Vagina (tissue), 2 donors: ENCODE measurements at places on chromosomes 4 and X.

- no peak for DNase-seq
Measured at GRCh38 chrX:107199491-107199890, 6.7 kb downstream of the NUP62CL start.

GRCh38 chr4:186244835-186245234, 17.5 kb downstream of the KLKB1 start:
- DNase-seq, result no peak

GRCh38 chrX:133973704-133974103, 11.7 kb downstream of the GPC3 start:
- no peak for DNase-seq

DNA sequence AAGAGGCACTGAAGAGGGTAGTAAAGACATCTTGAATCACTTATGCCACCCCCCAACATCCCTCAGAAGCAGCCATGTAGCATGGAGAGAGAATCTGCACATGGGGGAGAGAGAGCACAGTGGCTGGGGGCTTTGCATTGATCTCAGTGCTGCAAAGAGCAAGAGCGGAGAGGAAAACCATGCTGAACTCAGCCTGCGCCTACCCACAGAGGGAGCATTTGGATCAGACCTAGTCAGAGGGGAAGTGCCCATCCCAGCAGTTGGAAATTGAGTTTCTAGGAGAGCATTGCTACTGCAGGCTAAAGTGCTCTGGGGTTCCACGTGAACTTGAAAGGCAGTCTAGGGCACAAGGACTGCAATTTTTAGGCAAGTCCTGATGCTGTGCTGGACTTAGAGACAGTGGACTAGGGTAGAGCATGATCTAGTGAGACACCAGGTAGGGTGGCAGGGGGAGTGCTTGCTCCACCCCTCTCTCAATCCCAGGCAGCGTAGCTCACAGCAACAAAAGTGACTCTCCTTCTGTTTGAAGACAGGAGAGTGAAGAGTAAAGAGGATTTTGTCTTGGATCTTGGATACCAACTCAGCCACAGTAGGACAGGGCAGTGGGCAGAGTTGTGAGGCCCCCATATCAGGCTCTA, 9.0 kb upstream of the PROM1 start:
- no peak for DNase-seq

- DNase-seq, result no peak
Measured at GRCh38 chr4:95048296-95048695, 290.5 kb downstream of the BMPR1B start.

DNA sequence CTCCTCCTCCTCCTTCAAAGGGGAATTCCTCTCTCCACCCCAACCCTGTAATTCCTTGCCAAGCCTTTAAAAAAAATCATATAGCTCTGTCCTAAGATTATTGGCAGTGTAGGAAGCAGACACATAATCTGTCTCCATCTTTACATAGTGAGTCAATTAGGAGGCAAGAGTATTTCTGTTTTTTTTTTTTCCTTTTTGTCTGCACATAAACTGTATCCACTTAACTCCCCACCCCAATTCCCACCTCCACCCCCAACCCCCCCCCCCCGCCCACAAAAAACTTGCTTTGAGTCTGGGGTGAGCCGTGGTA, 182.5 kb downstream of the RASL11B start:
- DNase-seq, result no peak

DNA sequence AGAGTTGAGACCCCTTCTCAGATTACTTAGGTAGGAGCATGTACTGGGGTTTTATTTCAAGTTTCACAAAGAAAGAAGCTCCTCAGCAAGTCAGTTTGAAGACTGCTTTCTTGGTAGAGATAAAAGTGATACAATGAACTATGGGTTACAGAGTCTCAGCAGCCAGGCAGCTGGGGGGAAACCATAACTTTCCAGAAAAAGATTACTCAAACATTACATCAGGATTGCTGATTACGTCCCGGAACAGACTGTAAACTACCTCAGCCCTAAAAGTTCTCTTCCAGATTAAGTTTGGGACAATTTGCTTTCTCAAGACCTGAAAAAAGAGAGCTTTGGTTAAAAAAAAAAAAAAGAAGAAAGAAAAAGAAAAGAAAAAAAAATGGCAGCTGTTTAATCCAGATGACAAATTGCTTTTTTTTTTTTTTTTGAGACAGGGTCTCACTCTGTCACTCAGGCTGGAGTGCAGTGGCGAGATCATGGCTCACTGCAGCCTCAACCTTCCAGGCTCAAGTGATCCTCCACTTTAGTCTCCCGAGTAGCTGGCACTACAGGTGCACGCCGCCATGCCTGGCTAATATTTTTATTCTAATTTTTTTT, 16.6 kb downstream of the SAT1 start:
- DNase-seq, result no peak

DNA sequence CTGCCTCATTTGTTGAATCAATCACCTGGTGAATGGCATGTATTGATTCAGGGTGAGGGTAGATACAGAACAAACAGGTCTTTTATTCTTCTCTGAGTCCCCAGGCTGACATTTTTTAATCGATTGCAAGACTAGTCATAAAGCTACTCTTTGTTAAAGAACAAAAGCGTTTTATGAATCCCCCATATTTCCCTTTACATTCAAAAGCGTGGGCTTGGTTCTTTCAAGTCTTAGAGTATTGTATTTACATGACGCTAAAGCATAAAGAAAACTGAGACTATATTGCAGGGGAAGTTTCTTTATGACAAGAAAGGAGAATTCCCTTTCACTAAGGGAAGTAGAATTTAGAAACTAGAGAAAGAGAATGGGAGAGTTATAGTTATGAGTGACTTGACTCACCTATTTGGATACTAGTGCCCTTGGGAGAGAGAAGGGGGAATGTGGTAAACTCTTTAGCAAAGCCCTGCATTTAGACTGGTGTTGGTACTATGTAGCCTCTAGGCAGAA, 69.3 kb upstream of the PDE5A start:
- no peak for DNase-seq

GRCh38 chr4:39759569-39759968, 61.6 kb downstream of the UBE2K start:
- DNase-seq, result no peak

- DNase-seq, result no peak
Measured at GRCh38 chr4:22454955-22455354, 60.9 kb downstream of the ADGRA3 start.

GRCh38 chrX:19064175-19064574, 58.1 kb downstream of the ADGRG2 start:
- no peak for DNase-seq

GRCh38 chr4:24108567-24108966, 218.7 kb upstream of the PPARGC1A start:
- DNase-seq, result no peak

GRCh38 chr4:158535130-158535614, 13.5 kb downstream of the RXFP1 start:
- no peak for DNase-seq

DNA sequence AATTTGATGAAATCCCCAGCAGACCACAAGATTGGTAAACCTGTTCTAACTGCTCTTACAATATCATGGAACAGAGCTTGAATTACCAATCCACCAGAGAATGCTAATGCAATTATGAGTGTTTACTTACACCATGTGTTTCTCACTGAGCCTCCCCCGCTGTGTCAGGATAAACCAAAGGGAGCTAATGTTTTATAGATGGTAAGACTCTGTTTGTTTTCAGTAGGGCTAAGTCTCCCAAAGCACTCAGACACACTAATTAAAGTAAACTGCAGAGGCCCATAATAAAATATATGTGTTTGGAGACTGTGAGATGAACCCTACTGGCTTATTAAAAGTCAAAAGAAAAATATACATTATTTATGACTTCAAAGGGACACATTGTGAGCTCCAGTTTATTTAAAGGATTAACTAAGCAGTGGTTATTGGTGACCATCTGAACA, 261.7 kb upstream of the FAM241A start:
- DNase-seq, result no peak

DNA sequence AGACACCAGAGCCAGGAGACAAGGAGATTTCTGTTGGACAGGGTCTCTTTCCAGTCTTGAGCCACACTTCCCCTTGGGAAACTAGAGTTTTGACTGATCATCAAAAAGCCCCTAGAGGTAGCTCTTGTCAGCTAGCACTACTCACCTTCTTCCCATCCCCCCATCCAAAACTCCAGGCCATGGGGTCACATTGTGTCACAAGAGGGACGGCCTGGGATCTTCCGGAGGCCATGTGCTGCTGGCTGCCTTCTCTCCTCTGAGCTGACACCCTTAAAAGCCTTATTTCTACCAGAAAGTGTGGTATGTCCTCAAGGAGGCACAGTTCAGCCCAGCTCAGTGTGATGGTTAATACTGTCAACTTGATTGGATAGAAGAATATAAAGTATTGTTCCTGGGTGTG, 7.8 kb downstream of the PNMA3 start:
- DNase-seq, result no peak

DNA sequence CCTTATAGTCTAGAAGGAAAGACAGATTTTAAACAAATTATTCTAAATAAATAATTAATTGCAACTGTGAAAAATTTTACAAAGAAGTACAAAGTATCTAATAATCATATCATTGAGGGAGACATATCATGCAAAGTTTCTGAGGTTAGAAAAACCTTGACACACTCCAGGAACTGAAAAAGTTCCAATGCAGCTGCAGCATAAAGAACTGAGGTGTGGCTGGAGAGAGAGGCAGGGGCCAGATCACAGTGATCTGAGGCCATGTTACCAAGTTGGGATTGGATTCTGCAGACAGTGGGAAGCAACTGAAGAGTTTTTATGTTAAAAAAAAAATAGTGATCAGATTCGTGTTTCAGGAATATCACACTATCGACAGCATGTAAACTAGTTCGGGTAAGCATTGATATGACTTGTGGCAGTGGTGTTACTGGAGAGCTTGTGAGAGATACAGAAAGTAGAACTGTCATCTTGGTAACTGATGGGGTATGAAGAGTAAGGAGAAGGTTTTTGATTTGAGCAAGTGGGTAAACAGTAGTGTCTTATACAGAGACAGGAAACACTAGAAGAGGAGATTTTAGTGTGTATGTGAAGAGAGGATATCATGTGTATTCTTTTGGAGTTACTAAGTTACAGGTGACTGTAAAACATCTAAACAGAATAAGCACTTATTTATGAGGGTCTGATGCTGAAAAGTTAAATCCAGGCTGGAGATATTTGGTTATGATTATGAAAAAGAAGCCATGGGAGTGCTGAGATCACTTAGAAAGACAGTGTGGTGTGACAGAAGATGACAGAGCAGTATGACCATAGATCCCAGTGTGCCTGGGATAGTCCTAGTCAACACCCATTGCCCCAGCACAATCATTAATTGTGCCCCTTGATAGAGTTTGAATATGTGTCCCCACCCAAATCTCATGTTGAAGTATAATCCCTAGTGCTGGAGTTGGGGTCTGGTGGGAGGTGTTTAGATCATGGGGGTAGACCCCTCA, 15.6 kb upstream of the SPRY1 start:
- DNase-seq, result no peak

DNA sequence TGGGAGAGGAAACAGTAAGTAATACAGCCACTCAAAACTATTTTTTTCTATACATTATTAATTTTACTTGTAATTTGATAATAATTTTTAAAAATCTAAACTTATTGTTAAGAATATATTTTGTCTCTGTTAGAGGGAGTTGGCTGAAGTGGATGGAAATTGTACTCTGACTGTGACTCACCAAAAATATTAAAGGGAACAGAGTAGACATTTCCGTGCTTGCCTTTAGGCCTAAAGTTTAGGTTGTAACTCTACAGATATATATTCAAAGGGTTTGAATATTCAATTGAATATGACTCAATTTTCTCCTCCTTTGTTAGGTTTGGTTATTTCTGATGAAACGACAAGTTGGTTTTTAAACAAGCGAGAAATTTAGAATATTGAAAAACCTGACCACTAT, 128.3 kb upstream of the PITX2 start:
- DNase-seq, result no peak

GRCh38 chr4:8507624-8508023, 67.0 kb downstream of the TRMT44 start:
- no peak for DNase-seq

GRCh38 chr4:101621120-101621519, 169.4 kb upstream of the BANK1 start:
- no peak for DNase-seq

DNA sequence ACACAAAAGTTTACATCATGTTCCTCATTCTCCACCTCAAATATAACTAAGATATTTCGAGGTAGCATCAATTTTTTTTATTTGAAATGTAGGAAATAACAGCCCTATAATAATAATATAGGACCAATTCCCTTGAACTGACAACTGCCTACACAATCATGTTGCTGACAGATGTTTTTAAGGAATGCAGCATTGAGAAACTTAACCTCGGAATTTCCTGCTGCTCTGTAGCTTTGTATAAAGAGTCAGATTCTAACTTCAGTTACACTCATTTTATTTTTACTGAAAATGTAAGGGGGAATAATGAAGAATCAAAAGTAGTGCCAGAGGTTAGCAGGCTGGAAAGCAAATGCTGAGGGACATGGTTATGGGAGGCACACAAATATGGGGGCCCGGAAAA, 235.8 kb downstream of the RBMX2 start:
- no peak for DNase-seq

DNA sequence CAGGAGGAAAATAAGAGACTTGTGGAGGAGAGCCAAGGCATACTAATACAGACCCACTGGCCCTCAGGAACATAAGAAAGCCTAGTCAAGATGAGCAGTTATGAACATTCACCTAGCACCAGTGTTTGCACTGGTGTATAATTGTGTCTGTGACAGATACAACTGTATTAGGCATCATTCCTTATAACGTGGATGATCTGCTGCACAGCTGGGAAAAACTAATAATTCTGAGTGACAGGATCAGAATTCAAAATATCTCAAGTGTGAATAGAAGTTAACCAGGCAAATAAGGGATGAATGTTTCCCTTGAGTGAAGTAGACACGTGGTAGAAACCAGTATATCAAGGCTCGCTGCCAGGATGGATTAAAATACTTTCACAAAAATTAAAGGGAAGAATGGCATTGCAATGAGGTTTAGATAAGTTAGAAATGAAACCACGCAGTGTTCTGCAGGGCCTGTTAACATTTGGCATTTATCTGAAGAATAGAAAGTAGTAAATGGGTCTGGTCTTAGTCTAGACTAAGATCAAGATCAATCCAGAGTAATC, 325.9 kb downstream of the EPHA5 start:
- no peak for DNase-seq

DNA sequence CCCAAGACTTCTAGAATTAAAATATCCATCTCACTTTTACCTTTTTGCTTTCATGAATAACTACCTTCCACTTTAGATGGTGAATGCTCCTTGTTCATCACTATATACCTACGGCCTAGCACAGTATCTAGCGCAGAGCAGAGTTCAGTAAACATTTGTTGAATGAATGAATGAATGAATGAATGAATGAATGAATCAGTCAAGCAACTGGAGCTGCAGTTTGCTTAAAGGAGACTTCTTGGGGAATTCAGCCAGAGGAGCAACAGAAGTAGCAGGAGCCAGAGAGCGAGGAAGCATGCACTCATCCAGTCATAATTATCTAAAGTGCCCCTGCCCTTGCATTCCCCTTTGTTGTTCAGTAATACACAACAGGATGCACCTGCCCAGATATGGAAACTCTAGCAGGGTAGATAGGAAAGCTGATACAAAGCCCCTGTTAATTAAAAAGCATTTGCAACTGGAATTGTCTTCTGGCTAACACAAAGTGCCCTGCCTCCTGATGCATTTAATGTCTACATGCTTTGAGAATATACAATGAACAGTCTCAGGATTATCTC, 103.0 kb upstream of the MBNL3 start:
- DNase-seq, result no peak

- DNase-seq, result no peak
Measured at GRCh38 chr4:10750714-10751113, 66.1 kb upstream of the CLNK start.

- no peak for DNase-seq
Measured at GRCh38 chr4:39451423-39452023, 7.2 kb downstream of the RPL9 start.
